ENCODE measurements at places on chromosomes 13 and 19.

DNA sequence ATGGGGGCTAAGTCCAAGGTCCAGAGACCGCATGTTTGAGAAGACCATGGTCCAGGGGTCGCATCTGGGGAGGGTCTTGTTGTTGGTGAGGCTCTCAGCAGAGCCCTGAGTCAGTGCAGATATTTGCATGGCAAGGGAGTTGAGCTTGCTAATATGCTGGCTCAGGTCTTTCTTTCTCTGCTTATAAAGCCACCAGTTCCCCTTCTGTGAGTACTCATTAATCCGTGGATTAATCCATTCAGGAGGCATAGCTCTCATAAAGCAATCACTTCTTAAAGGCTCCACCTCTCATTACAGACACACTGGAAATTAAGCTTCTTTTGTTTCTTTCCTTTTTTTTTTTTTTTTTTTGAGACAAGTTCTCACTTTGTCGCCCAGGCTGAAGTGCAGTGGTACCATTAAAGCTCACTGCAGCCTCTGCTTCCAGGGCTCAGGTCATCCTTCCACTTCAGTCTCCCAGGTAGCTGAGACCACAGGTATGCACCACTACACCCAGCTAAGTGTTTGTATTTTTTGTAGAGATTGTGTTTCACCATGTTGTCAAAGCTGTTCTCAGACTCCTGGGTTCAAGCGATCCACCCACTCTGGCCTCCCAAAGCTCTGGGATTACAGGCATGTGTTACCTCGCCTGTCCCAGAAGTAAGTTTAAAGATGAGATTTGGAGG lies 216.4 kb downstream of the SLITRK5 start:
- DNase-seq, result no peak

DNA sequence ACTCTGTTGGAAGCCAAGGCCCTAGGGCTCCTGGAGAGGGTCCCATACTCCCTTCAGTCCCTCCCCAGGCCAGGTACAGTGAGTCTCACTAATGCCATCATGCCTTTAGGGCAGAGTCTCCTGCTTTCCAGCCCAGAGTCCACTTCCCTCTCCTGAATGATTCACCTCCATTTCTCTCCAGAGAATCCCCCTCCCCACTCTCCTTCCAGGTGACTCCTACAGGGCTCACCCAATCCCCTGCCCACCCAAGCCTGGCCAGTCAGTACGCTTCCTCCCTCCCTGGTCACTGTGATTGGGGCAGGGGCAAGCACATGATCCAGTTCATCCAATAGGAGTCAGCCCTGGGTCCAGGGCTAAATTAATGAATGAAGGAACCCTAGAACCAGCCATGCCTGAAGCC lies 35.0 kb upstream of the PNMA8B start:
- no peak for DNase-seq

GRCh38 chr19:35856546-35857149 lies at the start of gene KIRREL2:
Gene KIRREL2, plus strand, starts transcription at chr19:35856911. Its CDS starts 209 bp downstream, at chr19:35857120.
- DNase-seq, result no peak

DNA sequence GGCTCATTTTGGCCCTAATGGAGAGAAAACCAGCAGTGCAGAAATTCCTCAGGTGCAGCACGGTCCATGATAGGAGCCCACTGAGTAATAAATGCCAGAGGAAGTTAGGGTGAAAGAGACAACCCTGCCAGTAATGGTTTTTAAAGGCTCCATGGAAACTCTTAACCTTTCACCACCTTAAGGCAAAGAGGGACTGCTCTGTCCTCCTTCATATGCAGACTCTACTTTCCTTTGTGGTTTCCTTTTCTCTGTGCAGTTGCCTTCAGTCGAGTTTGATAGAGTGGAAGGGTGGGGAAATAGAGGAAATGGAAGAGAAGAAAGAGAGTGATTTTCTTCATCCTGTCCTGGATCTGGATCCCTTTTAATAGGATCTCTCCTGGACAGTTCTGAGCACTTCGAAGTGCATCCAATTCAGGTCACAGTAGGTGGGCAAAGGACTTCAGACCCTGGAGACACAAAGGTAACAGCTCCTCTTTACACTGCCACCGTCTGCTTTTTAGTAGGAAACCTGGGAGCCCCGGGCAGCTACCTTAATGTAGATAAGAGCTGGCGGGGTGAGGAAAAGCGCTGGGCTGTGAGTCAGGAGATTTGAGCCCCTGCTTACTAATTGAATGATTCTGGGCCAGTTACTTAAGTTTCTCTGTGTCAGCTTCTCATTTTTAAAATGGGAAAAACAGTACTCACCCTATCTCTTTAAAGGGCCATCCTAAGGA lies 294.8 kb downstream of the KCNRG start:
- no peak for DNase-seq

- DNase-seq, result no peak
Measured at GRCh38 chr13:51638216-51638871, 54.1 kb downstream of the WDFY2 start.

GRCh38 chr13:33070713-33071112 lies 54.5 kb downstream of the KL start:
- peak; percentile 21 for DNase-seq

- DNase-seq, result no peak
Measured at GRCh38 chr13:79778741-79779460, 297.9 kb downstream of the NDFIP2 start.

DNA sequence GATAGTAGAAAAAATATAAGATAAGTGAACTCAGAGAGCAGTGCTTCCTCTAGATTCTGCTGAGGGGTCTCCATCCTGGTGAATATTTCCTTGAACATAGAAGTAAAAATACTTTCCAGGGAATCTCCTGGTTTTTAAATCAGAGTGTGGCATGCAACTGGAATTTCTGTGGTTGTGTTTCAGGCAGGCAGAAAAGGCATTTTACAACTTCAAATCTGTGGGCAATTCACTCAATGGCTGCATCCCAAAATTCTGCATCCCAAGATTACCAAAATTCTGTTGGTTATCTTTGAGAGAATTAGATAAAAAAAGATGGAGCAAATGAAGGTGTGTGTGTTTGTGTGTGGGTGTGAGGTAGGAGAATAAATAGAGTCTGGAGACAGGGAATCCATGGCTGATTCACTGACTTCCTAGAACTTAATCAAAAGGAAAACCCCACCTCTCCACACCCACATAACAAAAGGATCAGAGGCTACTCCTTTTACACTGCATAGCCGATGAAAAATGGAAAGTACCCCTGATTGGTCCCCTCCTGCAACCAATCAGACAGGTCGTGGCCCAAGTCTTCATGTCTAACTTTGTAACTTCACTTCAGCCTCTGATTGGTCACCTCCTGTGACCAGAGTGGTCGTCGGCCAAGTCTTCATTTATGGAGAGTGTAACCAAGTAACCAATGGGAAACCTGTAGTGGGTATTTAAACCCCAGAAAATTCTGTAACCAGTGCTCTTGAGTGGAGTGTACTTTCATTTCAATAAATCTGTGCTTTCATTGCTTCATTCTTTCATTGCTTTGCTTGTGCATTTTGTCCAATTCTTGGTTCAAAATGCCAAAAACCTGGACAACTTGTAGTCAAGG lies 112.8 kb downstream of the DLEU7 start:
- no peak for DNase-seq

DNA sequence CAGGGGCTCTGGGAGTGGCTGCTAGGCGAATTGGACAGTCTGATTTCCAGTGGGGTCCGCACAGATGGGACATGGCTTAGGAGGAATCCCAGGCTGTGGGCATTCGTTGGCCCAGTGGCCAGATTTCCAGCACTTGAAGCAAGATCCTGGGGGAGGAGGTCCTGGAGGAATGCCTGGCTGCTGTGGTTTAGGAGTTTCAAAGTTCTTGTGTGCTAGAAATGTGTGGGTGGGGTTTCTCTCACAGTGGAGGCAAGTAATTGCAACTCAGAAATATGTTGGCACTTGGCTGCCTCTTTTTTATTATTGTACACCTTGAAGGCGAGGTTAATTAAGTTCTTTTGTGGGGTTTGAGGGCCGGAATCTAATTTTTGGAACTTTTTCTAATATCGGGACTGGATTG lies 17.1 kb downstream of the IGFL3 start:
- no peak for DNase-seq

GRCh38 chr19:7928741-7929701 lies 3.1 kb upstream of the CTXN1 start:
- peak; percentile 63 for DNase-seq

DNA sequence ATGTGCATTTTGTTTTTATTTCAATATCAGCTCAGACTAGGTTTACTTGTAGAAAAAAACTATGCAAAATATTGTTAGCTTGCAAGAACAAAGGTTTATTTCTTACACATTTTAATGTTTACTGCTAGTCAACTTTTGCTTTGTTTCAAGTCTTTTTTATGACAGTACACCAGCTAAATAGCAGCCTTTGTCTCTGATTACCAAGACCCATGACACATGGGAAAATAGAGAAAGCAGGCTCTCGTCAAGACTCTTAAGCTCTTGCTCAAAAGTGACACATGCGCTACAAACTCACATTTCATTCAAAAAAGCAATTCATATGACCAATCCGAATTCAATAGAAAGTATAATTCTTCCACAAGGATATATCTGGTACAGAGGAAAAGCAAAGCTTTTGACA lies 642.3 kb upstream of the SLITRK1 start:
- DNase-seq, result no peak

DNA sequence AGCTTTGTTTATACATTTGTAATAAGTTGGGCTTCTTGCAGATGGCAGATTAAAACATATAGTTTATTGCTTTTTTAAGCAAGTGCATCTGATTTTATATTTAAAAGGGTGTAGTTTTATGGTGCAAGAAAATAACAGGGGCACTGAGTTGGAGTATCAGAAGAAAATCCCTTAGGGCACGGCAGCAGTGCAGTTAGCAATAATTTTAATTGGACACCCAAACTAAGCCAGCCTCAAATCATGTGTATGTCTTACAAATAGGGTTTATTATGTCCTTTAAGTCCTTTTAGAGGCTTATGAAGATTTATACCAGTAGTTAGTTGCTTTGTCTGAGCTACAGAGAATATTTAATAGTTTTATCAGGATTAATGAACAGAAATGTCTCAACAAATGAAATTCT lies 57.5 kb downstream of the GPC6 start:
- DNase-seq, result no peak

DNA sequence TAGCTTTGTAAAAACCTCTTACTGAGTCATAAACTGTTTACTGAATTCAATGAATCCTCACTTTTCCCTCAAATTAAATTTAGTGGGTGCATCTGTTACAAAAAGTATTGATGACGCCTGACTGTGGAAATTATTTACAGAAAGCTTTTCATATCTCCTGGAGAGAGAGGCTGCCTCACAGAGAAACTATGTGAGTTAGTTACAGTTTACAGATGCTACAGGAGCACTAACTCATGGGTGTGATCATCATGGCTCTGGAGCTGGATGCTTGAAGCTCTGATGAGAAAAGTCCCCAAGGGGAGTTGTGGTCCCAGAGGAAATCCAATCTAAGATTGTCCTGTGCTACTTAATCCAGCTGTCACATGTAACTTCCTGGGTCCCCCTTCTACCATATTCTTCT lies 590.8 kb downstream of the LMO7 start:
- DNase-seq, result no peak

DNA sequence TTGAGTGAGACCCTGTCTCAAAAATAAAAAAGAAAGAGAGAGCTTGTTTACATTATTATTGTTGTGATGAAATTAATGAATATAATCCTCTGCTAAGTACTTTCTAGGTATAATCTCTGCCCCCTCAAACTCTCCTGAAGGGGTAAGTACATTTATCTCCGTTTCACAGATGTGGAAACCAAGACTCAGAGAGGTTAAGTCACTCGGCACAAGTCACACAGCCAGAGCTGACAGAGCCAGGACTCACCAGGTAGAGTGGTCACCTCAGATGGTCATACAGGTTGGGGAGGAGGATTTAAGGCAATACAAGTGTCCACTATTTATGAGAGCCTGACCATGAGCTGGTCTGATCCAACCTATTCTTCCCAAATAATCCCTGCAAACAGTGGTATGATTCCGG lies 15.2 kb upstream of the LYPD3 start:
- DNase-seq, result no peak

DNA sequence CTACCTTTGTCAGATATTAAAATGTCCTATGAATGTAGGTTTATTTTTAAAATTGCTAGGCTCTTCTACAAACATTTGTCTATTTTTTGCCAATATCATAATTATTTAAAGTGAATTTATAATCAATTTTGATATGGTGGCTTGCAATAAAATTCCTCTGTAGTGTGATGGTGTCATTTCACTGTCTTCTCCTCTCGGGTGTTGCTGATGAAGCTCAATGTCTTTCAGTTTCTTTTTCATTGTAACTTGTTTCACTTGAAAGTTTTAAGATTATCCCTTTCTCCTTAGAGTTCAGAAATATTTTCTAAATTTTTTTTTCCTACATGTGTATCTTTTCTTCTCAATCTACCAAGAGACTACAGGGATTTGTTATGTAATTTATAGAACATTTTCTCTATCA lies 267.1 kb upstream of the EDNRB start:
- DNase-seq, result no peak

DNA sequence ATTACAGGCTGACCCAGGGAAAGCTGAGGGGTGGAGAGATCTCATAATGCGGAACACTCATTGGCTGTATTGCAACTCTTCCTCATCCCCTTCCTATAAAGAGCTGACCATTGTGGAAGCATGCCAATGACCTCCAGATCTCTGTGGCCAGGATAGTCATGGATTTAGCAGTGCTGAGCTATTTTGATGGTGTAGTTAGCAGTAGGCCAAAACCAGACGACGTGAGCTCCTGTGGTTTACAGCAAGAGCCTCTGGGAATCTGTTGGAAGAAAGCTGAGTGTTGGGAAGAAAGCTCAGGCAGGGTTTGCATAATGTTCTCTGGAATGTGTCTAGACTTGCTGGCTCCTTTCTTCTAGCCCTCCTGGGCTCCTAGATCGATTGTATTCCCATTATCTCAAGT lies 187.5 kb upstream of the GPC6 start:
- no peak for DNase-seq

- no peak for DNase-seq
Measured at GRCh38 chr13:111302045-111302726, 18.3 kb upstream of the TEX29 start.

DNA sequence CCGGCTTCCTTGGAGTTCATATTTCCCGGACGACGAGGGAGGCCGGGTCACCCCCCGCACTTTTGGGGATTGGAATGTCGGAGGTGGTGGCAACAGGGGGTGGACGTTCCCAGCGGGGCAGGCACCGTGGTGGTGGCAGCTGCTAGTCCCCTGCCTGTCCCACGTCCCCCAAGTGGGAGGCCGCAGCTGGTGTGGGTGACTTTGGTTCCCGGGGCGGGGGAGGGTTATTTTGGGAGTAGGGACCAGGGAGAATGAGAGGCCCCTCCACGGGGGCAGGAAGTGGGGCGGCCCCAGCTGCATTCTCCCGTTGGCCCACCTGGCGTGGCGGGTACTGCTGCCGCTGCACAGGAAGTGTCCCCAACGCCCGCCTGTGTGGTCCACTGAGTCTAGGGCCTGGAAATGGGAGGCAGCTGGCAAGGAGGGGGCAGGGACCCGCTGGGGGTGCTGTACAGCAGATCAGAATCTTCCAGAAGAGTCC lies 11.1 kb upstream of the PLIN3 start:
- no peak for DNase-seq

DNA sequence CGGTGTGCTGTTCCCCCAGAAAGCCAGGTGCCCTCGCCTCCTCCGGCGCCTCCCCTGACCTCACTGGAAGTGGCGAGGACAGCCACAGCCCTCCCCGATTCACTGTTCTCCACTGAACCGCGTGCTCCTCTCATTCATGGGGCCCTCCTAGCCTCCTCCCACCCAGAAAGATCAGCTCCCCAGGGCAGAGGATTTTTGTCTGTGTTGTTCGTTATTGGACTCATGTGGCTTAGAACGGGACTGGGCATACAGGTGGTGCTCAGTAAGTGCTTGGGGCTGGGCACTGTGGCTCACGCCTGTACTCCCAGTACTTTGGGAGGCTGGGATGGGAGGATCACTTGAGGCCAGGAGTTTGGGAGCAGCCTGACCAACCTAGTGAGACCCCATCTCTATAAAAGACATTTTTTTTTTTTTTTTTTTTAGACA lies 3.8 kb downstream of the PRTN3 start:
- DNase-seq, result no peak

GRCh38 chr19:35731779-35732405 lies 10.4 kb downstream of the IGFLR1 start:
- no peak for DNase-seq

Data from activated CD4-positive, alpha-beta T cell treated with anti-CD3 and anti-CD28 coated beads, Interleukin-10, Interleukin-2, amounts not matched to agents 100 ng/mL and 50 ng/mL, durations not matched to agents 16 hours and 8 hours (primary cell).